CD4-positive, alpha-beta T cell treated with Interleukin-6 at 100 ng/mL for 8 hours (primary cell): ENCODE measurements at places on chromosomes 2 and 18.

GRCh38 chr2:71559828-71560637 lies 106.7 kb downstream of the DYSF start:
- no peak for DNase-seq

GRCh38 chr2:16900405-16901025 lies 234.9 kb upstream of the CYRIA start:
- DNase-seq = no peak

DNA sequence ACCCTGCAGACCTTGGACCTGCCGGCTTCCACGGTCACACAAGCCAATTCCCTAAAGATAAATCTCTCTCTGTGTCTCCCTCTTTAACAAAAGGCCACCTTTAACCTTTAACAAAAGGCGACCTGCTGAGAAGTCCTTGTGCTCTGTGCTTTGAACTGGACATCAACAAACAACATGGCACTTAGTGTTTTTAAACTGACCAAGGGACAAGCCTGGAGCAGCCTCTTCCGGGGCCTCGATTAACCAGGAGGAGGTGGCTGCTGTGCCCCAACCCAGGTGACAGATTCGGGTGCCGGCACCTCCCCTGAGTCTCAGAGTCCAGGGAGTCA lies 135.3 kb downstream of the RTP5 start:
- DNase-seq = no peak

DNA sequence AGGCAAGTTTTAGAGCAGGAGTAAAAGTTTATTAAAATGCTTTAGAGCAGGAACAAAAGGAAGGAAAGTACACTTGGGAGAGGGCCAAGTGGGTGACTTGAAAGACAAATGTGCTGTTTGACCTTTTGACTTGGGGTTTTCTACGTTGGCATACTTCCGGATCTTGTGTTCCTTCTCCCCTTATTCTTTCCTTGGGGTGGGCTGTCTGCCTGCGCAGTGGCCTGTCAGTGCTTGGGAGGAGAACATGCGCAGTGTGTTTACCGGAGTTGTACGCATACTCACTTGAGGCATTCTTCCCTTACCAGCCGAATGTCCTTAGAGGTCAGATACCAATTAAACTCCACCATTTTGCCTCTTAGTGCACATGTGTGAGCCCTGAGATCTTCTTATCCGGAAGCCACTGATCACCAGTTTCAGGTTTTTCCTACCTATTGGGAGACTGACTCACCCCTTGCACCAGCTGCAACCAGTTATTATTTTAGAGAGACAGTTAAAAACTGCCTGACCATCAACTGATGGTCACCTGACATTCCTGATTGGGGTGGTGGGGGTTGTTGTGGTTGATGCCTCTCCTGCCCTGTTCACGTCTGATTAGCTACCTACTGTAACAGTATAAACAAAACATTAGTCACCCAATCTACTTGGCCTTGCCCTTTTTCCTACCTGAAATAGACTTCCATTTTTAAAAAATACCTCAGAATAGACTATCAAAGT lies 67.5 kb downstream of the NYAP2 start:
- no peak for DNase-seq

DNA sequence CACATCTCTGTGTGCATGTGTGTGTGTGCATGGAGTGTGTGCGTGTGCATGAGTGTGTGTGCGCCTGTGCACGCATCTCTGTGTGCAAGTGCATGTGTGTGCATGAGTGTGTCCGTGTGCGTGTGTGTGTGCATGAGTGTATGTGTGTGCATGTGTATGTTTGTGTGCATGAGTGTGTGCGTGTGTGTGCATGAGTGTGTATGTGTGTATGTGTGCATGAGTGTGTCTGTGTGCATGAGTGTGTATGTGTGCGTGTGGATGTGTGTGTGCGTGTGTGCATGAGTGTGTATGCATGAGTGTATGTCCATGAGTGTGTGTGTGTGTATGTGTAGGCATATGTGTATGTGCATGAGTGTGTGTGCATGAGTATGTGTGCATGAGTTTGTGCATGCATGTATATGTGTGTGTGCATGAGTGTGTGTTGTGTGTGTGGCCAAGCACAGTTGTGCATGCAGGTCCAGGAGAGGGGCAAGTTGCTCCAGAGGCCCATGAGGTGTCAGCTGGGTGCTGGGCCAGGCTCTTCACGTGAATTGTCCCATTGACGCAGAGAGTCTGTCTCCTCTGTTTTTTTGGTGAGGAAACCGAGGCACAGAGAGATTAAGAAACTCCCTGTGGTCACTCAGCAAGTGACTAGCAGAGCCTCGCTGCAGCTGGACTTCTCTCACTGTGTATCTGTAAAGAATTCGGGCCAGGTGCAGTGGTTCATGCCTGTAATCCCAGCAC lies 75.5 kb downstream of the ASB1 start:
- no peak for DNase-seq

GRCh38 chr2:193141-193671 lies 70.6 kb downstream of the SH3YL1 start:
- DNase-seq = peak; percentile 3

DNA sequence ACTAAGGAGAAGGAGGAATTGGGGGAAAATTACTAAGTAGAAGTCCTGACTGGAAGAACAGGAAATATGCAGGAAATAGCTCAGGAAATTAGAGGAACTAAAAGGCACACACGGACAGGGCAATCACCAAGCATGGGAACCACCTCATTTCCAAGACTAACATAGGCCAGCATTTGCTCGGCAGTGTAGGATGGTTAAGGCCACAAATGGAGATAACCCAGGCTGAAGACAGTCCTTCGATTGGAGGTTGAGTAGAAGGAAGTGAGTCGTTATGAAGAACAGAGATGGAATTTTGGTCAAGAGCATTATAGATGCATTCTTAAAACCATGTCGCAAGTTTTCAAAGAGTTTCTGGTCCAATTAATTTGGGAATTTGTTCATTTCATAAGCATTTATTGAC lies 401.4 kb downstream of the ALK start:
- DNase-seq = no peak

DNA sequence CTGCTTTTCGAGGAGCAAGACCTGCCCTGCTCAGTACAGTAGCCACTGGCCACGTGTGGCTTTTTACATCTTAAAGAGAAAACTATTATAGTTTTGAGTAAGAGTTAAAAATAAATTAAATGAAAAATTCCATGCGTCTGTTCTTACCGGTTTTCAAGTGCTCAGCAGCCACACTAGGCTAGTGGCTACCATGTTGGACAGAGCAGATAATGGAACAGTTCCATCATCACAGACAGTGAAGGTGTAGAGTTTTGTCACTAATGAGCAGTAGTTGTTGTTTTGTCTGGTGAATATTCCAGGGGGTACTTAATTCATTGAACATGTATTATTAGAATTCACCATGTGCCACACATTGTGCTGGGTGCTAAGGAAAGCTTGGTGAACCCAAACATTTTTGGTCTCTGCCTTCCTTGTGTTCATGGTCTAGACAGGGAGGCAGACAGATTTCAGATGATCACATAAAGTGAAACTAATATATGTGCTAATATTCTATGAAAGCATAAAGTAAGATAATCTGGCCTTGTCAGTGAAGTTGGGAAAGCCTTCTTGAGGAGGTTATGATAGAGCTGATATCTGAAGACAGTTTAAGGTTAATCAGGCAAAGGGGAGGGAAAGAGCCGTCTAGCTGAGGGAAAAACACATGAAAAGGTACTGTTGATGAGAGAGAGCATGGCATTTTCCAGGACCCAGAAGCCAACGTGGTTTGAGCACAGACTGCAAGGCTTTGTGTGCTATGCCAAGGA lies 1.4 kb downstream of the ALMS1 start:
- DNase-seq = no peak

- DNase-seq = no peak
These were observed 356.6 kb downstream of the RIT2 start for GRCh38 chr18:42758852-42759251.

DNA sequence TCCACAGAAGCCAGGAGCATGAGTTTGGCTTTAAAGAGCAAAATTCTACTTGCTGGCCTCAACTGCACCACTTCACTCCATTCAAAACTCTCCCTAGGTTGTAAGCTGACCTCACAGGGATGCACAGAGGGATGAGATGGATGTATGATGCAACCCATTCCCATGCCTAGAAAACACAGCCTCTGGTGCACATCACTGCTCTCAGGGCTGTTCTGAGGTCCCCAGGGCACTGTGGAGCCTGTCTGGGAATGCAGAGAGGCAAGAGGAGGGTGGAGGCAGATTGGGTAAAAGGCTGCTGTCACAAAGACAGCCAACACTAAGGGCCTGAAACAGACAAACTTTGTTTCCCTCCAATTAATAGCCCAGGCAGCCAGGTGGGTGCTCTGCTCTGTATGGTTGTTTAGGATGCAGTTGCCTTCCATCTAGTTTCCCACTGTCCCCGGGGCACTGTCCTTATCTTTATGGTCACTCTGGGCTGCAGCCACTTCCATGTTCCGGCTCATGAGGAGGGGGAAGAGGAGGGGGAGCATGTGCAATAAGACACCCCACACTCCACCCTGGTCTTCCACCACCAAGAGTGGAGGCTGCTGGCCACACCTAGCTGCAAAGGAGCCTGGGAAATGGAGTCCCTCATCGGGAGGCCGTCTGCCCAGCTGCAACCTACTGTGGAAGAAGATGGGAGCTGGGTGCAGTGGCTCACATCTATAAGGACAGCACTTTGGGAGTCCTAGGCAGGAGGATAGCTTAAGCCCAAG lies 7.0 kb downstream of the GPR45 start:
- DNase-seq = no peak

DNA sequence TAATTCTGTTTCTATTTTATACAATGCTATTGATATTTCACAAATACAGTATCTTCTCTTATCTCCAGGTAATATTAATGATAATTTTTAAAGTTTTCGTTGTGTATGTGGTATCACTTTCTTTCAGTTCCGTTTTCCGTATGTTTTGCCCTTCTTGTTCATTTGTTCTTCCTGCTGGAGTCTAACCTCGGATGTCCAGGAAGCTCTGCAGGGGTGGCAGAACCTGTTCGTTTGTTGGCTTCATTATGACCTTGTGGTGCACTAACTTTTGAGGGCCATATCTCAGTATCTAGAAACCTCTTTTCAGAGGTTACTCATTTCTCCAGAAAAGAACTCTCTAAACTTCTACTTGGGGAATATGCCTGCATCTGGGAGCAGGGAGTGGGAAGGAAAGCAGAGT lies 134.5 kb downstream of the NBAS start:
- DNase-seq = no peak

DNA sequence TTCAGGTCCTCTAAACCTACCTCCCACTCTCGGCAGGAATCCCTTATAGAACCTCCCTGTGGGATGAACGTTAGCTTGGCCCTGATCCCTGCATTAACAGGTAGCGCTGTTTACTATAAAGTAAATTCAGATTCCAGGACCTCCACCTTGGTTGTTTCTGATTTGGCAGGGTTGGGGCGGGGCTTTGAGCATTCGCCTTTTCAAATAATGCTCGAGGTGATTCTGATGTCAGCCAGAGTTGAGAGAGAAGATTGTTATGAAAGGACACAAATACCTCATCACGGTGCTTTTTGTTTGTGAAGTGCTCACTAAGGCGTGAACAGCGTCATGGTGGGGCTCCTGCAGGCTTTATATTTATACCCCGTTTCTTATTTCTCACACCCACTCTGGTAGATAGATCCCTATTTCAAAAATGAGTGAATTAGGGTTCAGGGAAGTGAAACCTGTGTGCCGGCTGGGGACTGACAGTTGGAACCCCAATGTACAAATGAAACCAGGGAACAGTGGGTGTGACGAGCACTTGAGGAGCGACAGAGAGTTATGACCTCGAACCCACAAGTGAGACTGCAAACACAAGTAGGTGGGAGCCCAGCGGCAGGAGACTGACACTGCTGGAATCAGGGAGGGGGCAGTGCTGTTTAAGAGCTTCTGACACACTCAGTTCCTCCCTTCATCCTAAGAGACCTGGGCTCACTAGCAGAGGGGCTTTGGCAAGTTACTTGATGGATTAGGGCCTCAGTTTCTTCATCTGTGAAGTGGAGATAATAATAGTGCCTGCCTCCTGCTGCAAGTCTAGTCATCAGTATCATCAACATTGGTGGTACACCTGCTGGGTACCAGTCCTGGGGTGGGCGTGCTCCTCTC lies 14.2 kb upstream of the CXCR4 start:
- DNase-seq = peak; percentile 76

GRCh38 chr2:228180181-228181097 lies 1.0 kb downstream of the SPHKAP start:
- no peak for DNase-seq

DNA sequence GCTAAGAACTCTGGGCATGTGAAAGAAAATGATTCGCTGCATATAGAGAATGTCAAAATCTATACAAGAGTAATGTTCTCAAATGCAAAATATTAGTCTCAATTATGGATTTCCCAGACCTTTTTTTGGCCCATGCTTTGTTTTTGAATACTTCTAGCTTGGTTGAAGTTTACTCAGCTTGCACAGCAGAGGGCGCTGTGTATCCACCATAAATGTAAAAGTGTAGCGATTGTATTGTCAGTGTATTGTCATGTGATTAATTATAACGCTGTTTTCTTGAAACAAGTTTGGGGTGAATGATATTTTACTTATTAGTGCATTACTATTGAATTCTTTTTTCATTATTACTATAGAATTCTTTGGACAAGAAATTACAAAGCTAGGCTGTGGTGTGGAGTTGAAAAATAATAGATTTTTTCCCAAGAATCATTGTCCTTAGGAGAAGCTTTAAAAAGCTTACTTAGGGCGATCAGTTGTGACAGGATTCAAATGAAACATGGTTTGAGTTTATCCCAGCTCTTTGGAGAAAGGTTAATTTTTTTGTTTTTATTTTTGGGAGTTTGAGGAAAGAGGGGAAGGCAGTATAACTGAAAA lies 98.3 kb downstream of the PIK3C3 start:
- DNase-seq = peak; percentile 50

DNA sequence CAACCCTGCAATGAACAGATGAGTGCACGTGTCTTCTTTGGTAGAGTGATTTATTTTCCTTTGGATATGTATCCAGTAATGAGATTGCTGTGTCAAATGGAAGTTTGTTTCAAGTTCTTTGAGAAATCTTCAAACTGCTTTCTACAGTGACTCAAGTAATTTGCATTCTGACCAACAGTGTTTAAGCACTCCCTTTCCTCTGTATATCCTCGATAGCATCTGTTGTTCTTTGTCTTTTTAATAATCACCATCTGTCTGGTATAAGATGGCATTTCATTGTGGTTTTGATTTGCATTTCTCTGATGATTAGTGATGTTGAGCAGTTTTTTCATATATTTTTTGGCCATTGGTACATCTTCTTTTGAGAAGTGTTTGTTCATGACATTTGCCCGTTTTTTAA lies 1608.3 kb upstream of the ZEB2 start:
- DNase-seq = no peak

GRCh38 chr2:80869858-80870438 lies 565.4 kb upstream of the LRRTM1 start:
- DNase-seq = no peak

DNA sequence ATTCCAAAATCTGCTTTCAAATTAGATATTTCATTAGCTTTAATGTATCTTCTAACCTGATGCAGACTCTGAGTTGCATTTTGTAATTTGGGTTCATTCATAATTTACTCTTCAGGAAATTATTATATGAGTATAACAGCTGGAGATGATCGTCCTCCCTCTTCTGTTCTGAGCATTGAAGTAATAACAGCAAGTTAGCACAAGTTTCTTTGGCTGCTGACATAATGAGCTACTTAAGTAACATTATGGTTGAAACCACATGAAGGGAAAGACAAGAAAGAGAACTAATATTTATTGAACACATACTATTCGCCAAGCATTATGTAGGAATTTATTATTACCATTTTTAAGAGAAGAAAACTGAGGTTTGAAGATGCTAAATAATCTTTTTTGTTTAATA lies 75.1 kb downstream of the CPO start:
- DNase-seq = no peak

GRCh38 chr2:3493615-3494007 lies 25.7 kb downstream of the ADI1 start:
- no peak for DNase-seq

- DNase-seq = no peak
These were observed 73.1 kb downstream of the MAPRE2 start for GRCh38 chr18:35114305-35114704.

- no peak for DNase-seq
These were observed 177.4 kb downstream of the FIGN start for GRCh38 chr2:163558251-163559021.
